Dermis blood vessel endothelial cell (primary cell): ENCODE measurements at places on chromosomes 1 and 21. TPM values are rescaled to one million over a fixed set of nuclear protein-coding genes. Genes with fewer than 3 reads are reported as not detected.

DNA sequence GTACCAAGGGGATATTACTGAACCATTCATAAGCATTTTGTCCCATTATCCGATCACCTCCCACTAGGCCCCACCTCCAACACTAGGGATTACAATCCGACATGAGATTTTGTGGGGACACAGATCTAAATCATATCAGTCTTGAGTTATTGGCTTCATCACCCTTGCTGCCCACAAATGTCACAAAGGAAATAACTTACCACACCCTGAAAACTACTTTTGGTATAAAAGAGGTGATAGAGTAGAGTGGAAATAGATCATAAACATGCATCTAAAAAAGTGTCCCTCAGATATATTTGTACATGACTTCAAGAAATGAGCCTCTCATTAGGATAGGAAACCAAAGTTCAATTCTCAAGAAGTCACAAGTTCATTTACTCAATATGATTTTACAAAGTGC, 22.6 kb upstream of the FCRL3 start:
- DNase-seq = no peak

DNA sequence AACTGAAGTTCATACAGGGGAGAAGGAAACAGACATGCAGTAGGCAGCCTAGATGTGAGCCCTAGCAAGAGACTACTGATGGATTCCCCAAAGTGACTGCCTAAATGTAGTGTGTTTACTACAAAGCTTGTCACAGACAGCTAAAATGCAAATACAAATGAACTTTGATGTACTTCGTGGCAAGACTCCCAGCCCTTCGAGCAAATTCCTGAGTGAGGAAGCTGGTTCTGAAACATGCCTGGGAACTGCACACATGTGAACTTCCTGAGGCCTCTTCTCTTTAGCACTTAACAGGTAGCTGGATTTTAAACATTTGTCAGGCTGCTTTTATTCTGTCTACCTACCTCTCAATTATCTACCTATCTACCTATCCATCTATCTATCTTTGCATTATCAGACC, 6.7 kb upstream of the IRF2BP2 start:
- no peak for DNase-seq

Gene LRRC42
- total RNA-seq = 23.6 and 28.2 TPM in 2 replicates

DNA sequence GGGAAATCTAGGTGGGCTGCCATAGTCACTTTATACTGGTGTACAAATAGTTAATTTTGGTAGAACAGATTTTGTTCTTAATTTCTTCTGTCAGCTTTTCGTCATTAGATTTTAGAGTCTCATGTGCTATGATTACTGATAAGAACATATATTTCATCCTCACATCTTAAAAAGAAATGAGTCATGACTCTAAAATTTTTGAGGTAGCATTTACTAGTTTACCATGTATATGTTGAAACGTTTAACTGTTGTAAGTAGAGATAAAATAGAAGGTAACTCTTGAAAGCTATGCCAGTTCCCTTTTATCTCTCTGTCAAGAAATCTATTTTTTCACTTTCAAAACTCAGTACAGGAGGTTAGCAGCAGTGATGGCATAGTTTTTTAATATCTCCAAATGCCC, 53.4 kb downstream of the KLHL20 start:
- no peak for DNase-seq

DNA sequence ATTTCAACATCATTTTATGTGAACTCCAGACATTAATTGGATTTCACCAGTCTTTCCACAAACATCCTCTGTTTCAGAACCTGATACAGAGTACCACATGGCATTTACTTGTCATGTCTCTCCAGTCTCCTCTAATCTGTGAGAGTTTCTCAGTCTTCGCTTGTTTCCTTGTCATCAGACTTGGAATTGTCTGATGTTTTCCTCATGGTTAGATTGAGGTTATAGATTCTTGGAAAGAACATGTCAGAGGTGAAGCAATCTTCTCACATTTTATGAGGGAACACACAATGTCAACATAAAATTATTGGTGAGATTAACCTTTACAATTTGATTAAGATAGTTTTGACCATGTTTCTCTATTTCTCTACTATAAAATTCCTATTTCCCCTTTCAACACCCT, 74.9 kb upstream of the TMPRSS15 start:
- DNase-seq = no peak

GRCh38 chr1:97919585-97920261, 1.1 kb downstream of the DPYD start:
- DNase-seq = peak; percentile 19

DNA sequence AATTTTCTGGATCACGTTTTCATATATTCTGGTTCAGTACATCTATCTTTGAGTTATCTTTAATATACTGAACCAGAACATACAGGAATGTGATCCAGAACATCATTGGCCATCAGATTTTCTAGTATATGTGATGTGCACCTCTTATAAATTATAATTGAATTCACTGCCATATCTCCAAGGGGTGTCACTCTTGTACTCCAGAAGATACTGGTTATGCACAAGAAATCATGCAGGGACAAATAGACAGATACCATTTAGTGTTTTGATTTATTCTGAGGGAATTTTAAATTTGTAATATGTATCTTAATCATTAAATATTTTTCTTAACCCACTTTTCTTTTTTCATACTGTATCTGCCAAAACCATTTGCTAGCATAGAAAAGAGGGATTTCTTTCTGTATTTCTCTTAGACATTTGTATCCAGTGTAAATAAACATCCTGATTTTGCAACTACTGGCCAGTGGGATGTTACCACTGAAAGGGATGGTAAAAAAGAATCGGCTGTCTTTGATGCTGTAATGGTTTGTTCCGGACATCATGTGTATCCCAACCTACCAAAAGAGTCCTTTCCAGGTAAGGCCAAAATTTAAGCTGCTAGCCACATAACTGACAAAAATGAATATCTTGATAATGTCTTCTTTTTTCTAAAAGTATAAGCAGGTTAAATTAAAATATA, 16.7 kb downstream of the FMO3 start:
- no peak for DNase-seq

Gene BRDT
- not detected in 2 replicates for total RNA-seq

GRCh38 chr1:54499360-54500106, 48.5 kb upstream of the ACOT11 start:
- peak; percentile 48 for DNase-seq

DNA sequence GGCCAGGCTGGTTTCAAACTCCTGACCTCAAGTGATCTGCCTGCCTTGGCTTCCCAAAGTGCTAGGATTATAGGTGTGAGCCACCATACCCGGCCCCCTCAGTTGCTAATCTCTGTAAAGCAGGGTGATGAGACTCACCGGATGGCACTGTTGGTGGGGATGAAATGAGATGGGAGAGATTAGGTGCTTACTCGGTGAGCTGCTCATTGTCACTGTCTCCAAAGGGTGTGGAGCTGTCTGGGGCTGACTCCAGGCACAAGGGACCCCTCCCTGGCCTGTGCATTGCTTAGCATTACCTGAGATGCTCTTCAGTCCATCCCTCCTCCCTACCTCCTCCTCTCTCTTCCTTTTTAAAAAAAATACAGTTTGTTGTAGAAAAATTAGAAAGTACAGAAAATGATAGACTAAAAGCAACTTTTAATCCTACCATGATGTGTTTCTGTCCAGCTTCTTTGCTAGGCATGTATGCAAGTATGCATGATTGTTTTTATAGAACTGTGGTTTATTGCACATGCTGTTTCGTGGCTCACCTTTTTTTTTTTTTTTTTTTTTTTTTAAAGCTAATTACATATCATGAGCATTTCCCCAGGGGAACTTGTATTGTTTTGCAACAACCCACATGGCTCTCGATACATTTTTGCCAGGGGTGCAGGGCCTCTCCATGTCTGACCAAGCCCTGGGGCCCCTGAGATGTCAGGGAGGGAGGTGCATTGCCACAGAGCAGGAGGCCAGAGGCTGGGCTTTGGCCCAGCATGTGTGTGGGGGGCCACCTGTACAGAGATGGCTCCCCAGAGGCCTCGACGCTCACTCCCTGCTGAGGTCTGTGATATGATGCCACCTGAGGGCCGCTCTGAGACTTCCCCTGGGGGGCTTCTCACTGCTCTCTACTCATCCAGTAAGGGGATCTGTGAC, 55.4 kb downstream of the ARHGEF10L start:
- DNase-seq = no peak

DNA sequence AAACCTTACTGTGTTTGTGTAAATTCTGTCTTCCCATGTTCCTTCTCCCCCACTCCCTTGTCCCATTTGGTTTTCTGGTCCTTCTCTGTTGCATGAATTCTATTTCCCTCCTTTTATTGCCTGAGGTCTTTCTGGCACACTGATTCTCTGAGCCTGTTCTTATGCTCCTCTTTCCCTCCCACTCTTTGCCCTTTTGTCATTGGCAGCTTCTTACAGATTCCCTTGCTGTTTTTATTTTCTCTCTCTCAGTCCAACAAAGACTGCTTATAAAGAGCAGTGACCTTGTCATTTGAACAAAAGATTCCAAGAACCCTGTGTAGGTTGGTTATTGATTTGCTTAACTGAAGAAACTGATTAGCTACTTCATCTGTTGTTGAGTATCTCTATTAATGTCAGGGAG, 49.7 kb downstream of the GPR52 start:
- DNase-seq = no peak

GRCh38 chr1:180593382-180593781, 34.6 kb downstream of the OVAAL start:
- no peak for DNase-seq

DNA sequence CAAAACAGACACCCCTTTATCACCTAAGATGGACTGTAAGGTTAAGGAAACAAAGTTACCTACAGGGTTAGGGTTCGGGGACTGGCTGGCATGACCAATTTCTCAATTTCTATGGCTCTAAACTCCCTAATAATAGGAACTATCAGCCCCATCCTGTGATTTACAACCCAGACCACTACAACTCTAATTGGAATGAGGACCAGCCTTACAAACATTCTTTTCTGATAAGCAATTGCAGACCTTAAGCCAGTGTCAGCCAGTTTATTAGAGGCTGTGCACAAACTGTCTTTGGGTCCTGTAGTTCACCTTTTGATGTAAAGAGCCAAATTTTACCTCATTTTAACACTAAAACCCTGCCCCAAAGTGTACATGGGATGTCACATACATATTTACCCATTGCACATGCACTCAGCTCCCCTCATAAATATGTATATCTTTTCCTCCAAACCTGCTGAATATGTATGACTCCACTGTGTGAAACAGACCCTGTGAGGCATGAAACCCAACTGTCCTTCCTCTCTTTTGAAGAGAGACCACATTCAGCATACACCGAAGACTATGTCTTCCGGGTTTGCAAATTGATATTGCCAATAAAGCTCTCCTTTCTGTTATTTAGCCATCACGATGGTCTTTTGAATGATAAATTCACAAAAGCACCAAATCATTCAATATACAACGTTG, 7.3 kb upstream of the APP start:
- DNase-seq = no peak

GRCh38 chr1:193827516-193827915, 641.1 kb upstream of the B3GALT2 start:
- DNase-seq = no peak

DNA sequence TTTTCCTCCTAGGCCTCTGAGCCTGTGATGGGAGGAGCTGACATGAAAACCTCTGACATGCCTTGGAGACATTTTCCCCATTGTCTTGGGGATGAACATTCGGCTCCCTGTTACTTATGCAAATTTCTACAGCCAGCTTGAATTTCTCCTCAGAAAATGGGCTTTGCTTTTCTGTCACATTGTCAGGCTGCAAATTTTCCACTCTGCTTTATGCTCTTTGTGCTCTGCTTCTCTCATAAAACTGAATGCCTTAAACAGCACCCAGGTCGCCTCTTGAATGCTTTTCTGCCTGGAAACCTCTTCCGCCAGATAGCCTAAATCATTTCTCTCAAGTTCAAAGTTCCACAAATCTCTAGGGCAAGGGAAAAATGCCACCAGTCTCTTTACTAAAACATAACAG, 46.7 kb upstream of the TENT5C start:
- DNase-seq = no peak

Gene DCDC2B
- total RNA-seq = not detected in 2 replicates
